ENCODE measurements at places on chromosomes 11 and 22.
A peak's percentile ranks its signal among the peaks of the same experiment; 100 is the strongest.

GRCh38 chr11:45216031-45216430 lies 69.6 kb downstream of the PRDM11 start:
- no peak for DNase-seq

- peak; percentile 89 for DNase-seq
Measured at GRCh38 chr11:68998390-68998911, 14.6 kb downstream of the MRGPRF start.

DNA sequence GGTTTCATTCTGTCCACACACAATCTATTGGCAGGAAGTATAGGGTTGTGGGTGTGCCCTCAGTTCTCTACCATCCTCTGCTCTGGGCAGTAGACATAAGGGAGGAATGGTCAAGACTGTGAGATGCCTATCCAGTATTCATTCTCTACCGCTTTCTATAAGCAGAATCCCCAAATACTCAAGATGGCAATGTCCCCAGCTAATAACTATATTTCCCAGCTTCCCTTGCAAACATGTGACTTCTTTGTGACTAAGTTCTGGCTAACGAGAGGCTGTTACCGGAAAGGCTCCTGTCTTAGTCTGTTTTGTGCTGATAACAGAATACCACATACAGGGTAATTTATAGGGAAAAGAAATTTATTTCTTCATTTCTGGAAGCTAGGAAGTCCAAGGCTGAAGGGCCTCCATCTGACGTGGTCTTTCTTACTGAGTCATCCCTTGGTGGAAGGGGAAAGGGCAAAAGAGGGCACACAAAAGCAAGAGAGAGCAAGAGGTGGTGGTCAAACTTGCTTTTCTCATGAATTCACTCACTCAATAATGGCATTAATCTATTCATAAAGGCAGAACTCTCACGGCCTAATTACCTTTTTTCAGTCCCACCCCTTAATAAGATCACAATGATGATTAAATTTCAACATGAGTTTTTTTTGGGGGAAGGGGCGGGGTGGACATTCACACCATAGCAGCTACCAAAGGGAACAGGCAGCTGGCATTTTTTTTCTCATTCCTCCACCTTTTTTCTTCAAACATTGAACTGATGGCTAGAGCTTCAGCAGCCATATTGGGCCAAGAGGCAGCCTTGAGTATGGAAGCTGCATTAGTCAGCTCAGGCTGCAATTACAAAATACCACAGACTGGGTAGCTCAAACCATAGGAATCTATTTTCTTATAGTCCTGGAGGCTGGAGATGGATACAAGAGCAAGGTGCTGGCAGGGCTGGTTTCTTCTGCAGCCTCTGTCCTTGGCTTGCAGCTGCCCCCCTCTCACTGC lies 109.7 kb upstream of the OR9Q1 start:
- no peak for DNase-seq

DNA sequence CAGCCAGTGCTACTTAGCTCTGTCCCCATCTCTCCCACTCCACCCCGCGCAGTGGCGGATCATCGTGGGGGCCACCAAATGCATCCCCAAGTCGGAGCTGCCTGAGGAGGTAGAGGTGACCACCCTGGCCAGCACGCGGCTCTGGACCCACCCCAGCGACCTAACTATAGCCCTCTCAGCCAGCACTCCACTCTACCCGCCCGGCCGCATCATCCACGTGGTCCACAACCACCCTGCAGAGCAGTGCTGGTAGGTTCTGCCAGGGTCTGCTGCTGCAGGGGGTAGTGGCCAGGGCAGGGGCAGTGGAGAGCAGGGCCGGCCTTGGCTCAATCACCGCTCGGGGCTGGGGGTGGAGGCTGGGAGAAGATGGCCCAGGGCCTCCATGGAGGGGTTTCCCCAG lies 13.0 kb upstream of the MYRF start:
- no peak for DNase-seq

DNA sequence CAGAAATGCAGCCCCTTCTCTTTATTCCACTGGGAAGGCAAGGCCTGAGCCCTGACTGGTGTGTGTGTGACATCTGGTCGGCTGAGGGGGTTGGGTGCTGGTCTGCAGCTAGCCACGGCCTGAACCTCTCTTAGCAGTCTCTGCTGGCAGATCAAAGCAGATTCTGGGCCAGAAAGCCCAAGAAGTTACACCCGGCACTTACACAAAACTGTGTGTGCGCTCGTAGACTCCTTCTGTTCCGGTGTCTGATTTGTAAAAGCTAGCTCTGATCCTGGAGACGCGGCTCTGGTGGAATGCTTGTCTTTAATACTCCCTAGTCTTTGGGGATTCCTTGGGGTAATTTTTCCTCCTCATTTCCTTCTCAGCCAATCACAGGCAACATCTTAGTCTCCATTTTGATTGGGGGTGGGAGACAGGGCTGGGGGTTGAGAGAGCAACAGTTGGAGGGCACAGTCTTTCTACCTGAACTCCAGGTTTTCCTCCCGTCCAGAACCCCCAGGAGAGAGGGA lies 5.5 kb downstream of the PKNOX2 start:
- no peak for DNase-seq

GRCh38 chr11:67213178-67213621 lies 53.1 kb upstream of the GRK2 start:
- no peak for DNase-seq

- no peak for DNase-seq
Measured at GRCh38 chr11:16002942-16003341, 353.4 kb downstream of the SOX6 start.

DNA sequence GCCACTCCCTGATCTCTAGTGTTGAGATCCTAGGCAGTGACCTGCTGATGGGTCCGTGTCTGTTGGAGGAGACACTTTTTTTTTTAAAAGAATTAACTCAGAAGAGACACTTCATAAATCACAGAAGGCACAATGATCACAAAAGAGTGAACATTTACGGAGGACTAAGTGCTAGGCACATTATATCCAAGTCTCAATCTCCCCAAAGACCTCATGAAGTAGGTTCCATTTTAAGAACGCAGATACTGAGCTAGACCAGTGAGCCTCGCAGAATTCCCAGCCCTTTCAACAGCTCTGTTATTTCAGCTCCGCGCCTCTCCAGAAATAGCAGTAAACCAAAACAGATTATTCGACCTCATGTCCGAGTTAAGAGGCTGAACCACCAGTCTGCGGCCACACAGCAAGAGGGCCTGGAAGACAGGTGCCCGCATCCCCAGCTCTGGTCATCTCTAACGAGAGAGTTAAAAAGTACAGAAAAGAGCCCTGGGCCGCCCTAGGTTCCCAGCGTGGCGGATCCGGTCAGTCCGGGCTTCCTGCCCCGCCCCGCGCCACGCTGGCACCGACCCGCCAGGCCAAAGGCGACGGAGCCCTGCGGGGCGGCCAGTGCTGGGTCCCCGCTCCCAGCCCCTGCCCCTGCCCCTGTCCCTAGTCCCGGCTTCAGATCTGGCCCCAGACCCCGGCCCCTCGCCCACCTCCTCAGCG lies 612 bp downstream of the XBP1 start:
- no peak for DNase-seq

DNA sequence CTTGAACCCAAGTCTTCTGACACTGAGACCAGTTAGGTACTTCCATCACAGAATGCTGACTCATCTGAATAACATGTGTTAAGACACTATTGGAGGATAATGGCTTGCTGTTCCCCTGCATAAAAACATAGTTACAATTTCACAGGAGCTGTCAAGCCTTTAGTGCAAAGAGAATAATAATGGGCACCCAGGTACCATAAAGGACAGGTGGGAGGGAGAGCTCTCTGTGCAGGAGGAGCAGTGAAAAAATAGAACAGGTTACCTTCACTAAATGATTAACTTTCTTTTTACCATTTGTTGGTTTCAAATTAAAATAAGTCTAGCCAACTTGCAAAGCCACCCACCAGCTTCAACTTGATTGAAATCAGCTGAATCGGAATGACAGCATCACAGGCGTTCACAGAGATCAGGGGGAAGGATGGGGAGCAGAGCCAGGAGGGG lies 173.2 kb downstream of the DSCAML1 start:
- DNase-seq: no peak

- no peak for DNase-seq
Measured at GRCh38 chr11:60251485-60252212, 8.7 kb upstream of the MS4A4E start.

DNA sequence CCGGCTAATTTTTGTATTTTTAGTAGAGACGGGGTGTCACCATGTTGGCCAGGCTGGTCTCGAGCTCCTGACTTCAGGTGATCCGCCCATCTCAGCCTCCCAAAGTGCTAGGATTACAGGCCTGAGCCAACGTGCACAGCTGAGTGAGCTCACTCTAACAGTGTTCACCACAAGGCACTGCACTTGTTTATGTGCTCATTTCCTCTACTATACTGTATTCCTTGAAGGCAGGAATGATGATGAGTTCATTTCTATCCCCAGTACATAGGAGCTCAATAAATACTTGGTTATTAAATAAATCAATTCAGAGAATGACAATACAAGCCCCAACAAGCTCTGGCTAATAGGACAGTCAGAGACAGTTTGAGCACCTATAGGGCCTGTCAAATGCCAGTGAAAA lies 29.1 kb downstream of the ALG8 start:
- no peak for DNase-seq

- DNase-seq: no peak
Measured at GRCh38 chr22:43825651-43826050, 13.5 kb upstream of the EFCAB6 start.

- no peak for DNase-seq
Measured at GRCh38 chr11:91984033-91984584, 240.5 kb upstream of the FAT3 start.

DNA sequence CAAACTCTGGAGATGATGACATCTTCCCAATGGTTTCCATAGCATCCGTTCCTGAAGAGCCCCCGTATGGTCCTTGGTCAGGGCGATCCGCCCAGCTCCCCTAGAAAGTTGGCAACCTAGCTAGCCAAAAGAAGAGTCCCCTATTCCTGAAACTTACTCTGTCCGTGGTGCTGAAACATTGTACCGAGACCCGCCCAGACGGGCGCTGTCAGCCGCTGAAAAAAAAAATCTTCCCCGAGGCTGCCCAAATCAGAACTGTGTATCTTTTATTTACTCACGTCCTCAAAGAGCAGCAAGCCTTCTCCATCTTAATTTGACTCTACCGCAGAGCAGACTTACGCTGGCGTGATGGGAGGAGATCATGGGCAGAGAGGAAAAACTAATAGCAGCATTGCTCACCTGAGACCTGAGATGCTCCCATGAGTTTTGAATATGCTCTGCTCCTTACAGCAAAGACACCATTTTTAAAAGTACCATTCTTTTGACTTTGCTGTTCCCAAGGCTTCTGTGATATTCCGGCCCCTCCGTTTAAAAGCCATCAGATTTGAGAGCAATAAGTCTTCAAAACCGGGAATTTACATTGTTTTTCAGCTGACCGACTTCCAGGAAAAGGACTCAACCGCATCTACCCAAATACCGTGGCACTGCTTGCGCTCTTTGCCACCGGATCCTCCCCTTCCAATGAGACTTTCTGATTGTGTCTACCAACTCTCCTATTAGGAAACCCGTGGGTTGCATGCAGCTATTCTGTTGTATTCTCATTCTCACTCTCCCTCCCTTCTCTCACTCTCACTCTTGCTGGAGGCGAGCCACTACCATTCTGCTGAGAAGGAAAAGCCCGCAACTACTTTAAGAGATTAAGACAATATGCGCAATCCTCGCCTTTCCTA lies at the start of gene SLC17A6:
Gene SLC17A6 (plus strand): TSS at position 786 of the 890 bp plus-strand sequence. CDS start 153 bp downstream, outside the sequence.
- no peak for DNase-seq

- DNase-seq: no peak
Measured at GRCh38 chr11:78809931-78810541, 235.4 kb upstream of the NARS2 start.

DNA sequence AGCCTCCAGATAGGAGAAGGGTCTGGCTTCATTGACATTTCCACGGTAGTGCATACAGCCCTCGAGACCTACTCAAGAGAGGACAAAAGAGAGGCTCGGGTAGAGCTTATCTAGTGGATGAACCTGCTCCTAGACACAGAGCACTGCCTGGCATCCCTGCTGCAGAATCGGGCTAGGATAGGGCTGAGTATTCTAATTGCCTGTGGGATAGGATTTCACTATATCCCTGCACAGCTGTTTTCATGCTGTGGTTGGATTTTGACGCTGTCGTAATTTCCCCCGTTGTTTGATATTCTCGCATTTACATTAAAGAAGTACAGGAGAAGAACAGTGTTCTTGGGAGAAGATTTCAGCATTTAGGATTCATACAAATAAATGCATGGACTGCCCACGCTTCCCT lies 107.8 kb downstream of the KIRREL3 start:
- no peak for DNase-seq

All from SHP77 treated with DMSO at 0.1 percent for 48 hours (cell line).